ENCODE measurements at places on chromosomes 6 and 20.

- DNase-seq: no peak
Measured at GRCh38 chr6:147201885-147202515, 2.2 kb upstream of the STXBP5 start.

GRCh38 chr20:39993742-39994141, 695.3 kb downstream of the MAFB start:
- no peak for DNase-seq

DNA sequence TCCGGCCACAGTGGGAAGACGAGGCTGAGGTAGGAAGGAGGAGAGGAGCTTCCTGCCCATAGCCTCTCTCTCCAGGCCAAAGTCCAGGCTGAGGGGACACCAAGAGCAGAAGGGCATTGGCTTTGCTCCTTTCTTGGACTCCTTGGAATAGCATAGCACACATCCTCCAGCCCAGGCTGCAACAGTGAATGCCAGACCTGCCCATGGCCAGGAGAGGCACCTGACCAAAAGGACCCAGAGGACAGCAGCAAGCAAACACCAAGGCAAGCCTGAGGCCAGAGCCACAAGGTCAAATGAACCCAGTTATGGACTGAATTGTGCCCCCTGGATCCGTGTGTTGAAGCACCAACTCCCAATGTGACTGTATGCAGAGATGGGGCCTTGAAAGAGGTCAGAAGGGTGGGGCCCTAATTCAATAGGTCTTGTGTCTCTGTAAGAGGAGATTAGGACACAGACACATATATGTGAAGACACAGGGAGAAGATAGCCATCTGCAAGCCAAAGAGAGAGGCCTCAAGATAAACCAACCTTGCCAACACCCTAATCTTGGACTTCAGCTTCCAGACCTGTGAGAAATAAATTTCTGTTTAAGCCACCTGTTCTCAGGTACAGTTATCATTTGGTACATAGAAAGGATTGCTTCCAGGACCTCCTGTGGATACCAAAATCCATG, 126.5 kb upstream of the NXT1 start:
- no peak for DNase-seq

DNA sequence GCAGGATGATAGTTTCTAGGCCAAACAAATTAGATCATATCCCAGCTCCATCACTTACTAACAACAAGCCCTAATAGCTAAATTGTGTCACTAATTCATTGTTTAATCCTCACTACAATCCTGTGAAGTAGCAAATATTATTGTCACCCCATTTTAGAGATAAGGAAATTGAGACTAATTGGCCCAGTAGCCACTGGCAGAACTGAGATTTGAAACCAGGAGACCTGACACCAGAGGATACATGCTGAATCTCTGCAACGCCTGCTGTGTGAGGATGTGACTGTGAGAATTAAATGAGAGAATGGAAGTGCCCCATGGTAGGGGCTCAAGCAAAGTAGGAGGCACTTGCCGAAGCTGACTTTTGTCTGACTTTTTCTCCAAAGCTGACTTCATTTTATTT, 124.3 kb upstream of the CITED2 start:
- no peak for DNase-seq

GRCh38 chr6:56687551-56687950, 44.9 kb upstream of the DST start:
- DNase-seq: no peak

DNA sequence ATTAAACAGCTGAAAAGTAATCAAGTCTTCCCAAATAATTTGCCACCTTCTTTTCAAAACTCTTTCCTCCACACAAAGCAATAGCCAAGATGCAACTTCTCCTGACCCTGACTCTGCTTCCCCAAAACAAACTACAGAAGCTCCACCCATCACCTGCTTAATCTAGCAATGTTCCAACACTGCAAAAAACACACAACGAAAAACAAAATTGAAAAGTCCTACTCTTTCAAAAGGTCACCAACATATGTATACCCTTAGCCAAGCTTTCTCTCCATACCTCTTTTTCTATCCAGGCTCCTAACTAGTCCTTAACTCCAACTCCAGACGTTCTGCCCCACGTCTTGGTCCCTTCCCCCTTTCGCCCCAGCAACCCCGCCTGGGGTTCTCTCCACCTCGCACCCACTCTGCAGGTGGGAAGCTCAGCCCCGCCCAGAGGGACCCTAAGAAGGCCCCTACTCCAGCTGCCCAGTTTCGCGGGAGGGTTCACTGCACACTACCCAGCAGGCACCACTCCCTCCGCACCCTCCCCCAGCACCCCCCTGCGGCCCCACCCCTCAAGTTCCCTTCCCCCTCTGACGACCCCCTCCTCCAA, 717 bp downstream of the CSNK2A1 start:
- no peak for DNase-seq

DNA sequence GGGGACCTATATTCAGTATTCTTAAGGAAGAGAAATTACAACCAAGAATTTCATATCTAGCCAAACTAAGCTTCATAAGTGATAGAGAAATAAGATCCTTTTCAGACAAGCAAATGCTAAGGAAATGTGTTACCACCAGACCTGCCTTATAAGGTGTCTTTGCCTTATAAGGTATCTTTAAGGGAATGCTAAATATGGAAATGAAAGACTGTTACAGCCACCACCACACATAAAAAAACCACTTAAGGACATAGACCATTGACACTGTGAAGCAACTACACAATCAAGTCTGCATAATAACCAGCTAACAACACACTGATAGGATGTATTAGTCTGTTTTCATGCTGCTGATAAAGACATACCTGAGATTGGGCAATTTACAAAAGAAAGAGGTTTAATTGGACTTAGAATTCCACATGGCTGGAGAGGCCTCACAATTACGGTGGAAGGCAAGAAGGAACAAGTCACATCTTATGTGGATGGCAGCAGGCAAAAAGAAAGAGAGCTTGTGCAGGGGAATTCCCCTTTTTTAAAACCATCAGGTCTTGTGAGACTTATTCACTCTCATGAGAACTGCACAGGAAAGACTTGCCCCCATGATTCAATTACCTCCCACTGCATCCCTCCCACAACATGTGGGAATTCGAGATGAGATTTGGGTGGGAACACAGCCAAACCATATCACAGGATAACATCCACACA, 119.2 kb upstream of the LAMA2 start:
- DNase-seq: no peak

DNA sequence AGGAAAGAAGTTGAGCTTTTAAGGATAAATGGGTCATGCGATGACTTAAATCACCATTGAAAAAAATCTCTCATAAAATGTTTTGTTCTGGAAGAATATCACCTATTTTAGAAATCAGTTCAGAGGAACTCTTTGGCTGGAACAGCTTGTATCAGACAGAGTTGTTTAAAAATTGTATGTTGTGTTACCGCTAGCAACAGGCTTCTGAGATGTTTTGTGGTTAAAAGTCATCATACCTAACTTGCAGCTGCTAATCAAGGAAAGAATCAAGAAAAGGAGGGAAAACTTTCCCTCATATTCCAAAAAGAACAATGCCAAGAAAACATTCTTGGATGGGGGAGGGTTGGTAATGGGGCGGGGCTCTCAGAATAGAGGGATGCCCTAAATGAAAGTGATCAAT, 220.7 kb upstream of the CITED2 start:
- DNase-seq: no peak

- DNase-seq: no peak
Measured at GRCh38 chr20:50172347-50173013, 18.1 kb upstream of the CEBPB start.

- no peak for DNase-seq
Measured at GRCh38 chr6:123898665-123899064, 95.0 kb downstream of the NKAIN2 start.

DNA sequence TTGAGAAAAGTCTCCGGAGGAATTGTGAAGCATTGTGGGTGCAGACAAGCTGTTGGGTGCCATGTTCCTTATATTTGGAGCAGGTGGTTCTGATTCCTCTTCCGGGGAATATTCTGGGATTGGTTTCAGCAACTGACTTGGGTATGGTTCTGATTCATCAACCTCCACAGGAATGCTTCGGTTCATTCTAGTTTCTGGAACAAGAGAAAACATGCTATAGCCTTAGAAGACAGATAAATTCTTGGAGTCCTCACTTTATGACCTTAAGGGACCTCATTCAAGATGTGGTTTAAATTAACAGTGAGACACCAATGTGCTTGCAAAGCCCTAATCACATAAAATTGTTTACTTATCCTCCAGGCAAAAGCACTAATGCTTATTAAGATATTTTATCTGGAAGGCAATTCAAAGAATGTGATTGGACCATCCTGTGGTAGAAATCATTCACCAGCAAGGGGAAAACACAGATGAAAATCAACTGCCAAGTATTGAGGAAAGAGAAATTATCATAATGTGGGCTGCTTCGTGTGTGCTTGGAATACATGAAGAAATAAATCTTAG, 13.7 kb downstream of the TRAF3IP2 start:
- no peak for DNase-seq

GRCh38 chr20:34439168-34439567, 76.1 kb downstream of the ITCH start:
- DNase-seq: no peak

- no peak for DNase-seq
Measured at GRCh38 chr6:47780510-47781356, 1.1 kb upstream of the OPN5 start.

DNA sequence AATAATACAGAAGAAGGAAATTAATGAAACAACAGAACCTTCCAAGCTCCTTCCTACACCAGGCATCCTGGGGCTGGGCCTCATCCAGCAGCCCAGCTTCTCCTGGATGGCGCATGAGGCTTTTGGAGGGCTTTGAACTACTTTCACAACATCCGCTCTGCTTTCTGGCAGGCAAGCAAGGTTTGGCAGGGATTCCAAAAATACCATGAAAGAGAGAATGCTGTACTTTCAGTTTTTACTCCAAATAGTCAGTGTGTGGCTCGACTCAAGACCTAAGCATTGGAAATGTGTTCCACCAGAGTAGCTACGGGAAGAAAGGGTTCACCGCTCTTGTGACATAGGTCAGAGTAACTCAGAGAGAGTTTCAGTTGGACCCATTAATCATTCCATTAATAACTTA, 125.4 kb downstream of the OPRM1 start:
- DNase-seq: no peak

- no peak for DNase-seq
Measured at GRCh38 chr6:34305982-34306708, 57.3 kb upstream of the SMIM29 start.

DNA sequence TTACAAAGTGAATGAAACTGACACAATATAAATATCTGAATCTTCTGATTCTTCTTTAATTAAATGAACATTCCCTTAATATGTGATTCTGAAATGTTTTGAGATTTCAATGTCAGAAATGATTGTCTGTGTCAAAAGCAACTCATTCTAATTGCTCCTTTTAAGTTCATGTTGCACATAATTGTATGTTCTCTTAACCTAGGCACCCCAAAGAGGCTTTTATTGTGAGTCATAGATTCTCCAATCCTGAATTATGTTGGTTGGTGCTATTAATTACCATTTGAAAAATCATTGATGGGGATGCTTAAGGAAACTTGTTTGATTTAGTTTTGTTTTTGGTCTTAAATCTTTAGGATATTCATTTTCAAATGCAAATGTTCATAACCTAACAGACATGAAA, 829.7 kb upstream of the CITED2 start:
- no peak for DNase-seq

DNA sequence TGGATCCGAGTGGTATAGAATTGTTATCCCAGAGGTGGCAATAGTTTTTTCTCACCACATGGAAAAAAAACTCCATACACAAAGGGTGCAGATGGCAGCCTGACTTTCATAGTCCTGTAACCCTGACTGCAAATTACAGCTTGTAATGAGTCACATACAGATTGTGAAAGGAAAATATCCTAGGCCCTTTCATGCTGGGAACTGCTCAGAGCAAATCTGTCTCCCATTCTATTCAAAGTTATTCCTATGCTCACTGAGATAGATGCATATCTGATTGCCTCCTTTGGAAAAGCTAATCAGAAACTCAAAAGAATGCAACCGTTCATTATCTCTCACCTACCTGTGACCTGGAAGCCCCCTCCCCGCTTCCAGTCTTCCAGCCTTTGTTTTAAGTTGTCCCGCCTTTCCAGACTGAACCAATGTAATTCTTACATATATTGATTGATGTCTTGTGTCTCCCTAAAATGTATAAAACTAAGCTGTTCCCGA, 108.7 kb upstream of the MAP3K4 start:
- no peak for DNase-seq

DNA sequence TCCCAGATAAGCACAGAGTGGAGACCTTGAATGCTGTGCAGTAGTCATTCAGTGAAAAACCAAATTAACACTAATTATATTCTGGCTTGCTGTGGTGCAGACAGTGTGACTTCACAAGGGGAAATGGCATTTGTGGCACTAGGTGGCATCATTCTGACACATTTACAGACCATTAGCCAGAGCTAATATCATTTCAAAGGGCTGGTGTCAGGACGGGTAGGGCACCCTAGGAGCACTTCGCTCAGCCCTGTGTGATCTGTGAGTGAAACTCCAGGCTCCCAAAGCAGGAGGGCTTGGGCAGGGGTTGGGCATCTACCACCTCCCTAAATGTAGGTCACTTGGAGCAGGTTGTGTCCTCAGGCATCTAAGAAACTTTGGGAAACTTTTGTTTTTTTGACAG, 555.8 kb downstream of the PKHD1 start:
- no peak for DNase-seq

GRCh38 chr6:134491477-134491876, 173.6 kb upstream of the SGK1 start:
- no peak for DNase-seq

- no peak for DNase-seq
Measured at GRCh38 chr20:32436142-32436861, 78.2 kb downstream of the ASXL1 start.

GRCh38 chr20:40768105-40768504, 79.1 kb upstream of the MAFB start:
- DNase-seq: no peak

DNA sequence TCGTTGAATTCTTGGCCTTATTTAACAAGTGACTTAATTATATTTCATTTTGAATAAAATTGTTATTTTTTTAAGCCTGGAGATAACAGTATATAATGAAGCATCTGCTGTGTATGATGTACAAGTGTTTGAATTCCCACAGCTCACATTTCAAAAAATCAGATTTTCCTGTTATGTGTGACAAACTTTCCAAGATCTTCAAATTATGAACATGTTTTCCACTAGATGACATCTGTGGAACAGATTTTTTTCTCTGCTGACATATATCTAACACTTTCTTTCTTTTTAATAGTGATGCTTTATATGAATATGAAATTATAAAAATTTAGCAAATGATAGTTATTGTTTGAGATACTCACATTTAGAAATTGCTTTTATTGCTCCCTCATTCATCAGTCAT, 482.8 kb downstream of the LMBRD1 start:
- no peak for DNase-seq

Data from stimulated activated CD8-positive, alpha-beta memory T cell treated with anti-CD3 and anti-CD28 coated beads, Interleukin-2, amount 100 ng/mL, for 1 hour (primary cell).